ENCODE measurements at places on chromosomes 3 and 15.

- DNase-seq, result no peak
These were observed 44.6 kb upstream of the NEDD4 start for GRCh38 chr15:56038015-56038414.

- no peak for DNase-seq
These were observed 3.0 kb downstream of the MEIS2 start for GRCh38 chr15:37097144-37097919.

- no peak for DNase-seq
These were observed 48.9 kb upstream of the TCF12 start for GRCh38 chr15:56869573-56869972.

DNA sequence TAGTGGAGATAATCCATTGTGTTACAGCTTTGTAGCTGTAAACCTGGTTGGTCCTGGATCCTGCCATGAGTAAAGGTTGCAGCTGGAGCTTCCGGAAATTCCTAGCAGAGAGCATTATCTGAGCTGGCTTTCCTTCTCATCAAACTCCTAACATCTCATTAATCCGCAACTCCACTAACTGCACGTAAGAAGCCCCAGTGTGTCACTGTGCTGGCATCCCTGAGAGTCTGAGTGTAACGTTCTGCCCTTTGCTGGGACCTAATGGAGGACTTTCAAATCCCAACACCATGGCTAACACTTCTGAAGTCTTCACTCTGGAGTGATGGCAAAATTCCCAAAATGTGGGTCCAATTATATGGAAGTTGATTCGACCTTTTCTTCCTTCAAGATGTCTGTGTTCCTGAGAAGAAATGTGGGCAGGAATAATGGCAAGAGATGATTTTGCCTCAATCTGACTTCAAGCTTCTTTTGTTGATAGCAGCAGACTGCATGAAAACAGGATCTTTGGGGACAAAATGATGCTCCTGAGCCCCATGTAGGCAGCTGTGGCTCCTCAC, 9.6 kb upstream of the TRPM1 start:
- DNase-seq, result no peak

DNA sequence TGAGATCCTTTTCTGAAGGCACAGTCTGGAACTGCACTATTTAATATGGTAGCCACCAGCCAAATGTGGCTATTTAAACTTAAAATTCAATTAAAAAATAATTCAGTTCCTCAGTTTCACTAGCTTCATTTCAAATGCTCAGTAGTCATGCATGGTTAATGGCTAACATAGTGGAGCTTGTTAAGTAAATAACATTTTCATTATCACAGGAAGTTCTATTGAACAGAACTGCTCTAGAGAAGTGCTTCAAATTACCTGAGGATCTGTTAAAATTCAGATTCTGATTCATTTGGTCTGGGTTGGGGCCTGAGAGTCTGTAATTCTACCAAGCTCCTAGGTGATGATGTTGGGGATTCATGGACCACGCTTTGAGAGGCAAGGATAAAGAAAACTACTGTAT, 109.6 kb upstream of the THRB start:
- no peak for DNase-seq

GRCh38 chr15:37009288-37009687, 91.1 kb downstream of the MEIS2 start:
- DNase-seq, result no peak

DNA sequence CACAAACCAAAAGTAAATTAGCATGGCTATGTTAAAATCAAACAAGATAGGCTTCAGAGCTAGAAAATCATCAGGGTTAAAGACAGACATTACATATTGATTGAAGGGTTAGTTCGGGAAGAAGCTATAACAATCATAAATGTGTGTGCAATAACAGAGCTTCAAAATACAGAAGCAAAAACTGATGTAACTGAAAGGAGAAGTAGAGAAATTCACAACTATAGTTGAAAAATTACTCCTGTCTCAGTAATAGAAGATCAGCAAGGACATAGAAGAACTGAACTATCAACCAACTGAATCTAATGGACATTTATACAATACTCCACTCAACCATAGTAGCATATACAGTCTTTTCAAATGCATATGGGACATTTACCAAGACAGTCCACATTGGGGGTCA, 59.4 kb downstream of the MCTP2 start:
- no peak for DNase-seq

GRCh38 chr3:49661281-49661680, 12.9 kb upstream of the APEH start:
- DNase-seq, result no peak

- no peak for DNase-seq
These were observed 13.0 kb downstream of the ZBED2 start for GRCh38 chr3:111582120-111582474.

GRCh38 chr3:160381470-160381869, 17.6 kb downstream of the IFT80 start:
- DNase-seq, result no peak

- DNase-seq, result no peak
These were observed 553.7 kb upstream of the ARRDC4 start for GRCh38 chr15:97406841-97407240.

DNA sequence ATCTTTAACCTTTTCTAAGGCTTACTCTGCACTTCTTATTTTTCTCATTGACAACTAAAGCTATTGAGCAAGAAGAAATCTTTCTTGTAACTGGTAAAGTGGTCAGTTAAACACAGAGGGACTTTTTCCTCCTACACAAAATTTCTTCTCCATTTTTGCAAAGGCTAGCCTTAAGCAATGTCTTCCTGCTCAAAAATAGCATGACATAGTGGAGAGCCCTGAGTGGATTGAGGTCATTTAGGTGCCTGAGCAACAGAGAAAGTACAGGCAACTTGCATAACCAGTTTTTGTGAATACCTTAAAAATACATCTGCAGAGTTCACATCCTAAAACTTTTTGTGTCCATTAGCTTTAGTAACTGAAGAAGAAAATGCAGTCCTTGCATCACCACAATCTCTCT, 144.7 kb upstream of the TTC14 start:
- no peak for DNase-seq

DNA sequence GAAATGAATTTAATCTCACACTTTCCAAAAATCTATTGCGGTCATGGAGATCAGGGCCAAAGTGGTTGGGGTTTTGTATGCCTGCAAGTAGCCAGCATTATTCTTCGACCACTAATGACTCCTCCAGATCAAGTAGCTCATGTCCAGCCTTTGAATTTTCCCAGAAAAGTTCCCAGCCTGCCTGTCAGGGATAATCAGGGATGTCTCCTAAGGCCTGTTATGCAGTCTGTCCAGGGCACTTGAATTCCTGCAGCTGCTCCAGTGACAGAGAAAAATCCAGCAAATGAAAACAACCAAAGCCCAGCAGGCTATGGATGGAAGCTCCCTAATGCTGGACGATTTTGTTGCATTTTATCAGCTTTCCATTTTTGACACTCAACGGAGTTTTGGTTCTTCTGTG, 215.4 kb downstream of the ADAMTSL3 start:
- DNase-seq, result no peak

- DNase-seq, result no peak
These were observed 34.3 kb downstream of the ZXDC start for GRCh38 chr3:126441256-126441880.

- DNase-seq, result no peak
These were observed 538.1 kb upstream of the TBL1XR1 start for GRCh38 chr3:177735431-177735830.

GRCh38 chr3:40079203-40079846, 230.2 kb upstream of the EIF1B start:
- no peak for DNase-seq

GRCh38 chr3:196216089-196216564, at the start of gene SLC51A:
Gene SLC51A, plus strand, starts transcription at chr3:196216534. Its CDS starts 179 bp downstream, at chr3:196216713.
- no peak for DNase-seq

- no peak for DNase-seq
These were observed 904.3 kb downstream of the NSUN3 start for GRCh38 chr3:94967196-94967595.

GRCh38 chr3:50381383-50381782, 22.1 kb upstream of the TMEM115 start:
- no peak for DNase-seq

DNA sequence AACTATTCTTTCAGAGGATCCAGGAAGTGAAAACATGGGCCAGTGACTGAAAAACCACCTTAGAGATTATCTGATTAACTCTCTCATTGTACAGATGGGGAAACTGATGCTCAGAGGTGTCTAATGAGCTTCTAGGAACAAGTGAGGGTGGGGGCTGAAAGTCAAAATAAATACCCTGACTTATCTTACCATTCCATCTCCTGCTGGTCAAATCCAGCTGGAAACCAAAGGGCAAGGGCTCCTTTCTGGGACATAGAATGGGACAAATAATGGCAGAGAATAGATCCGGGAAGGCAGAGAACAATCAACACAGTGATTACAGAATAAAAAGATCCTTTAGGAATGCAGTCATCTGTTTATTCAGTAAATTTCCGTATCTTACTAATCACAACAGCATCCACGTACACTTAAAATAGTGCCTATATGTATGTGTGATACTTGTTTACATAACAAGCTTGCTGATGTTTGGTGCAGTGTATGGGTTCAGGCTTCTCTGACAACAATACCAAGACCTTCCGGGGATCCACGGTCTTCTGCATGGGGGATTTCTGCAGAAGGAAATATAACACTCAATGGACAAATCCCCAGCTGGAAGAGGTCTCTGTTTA, 173.2 kb downstream of the THSD4 start:
- DNase-seq, result no peak

- DNase-seq, result no peak
These were observed 616.4 kb upstream of the CBLB start for GRCh38 chr3:106485217-106485616.

DNA sequence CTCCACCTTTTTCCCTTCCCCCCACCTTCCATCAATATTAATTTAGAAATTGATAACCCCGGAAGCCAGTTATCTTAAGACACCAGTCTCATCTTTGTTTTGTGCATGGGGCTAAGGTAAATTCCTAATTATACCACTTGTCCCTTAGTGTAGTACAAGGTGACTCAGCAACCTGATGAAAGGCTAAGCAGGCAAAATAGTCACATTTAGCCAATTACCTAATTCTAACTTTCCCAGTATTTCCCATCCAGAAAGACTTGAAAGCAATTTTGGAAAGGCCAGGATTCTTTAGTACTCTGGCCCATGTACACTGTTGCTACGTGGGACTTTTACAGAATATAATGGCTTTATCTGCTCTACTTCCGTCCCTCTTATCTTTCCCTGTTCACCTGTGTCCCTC, 72.6 kb downstream of the SETD5 start:
- no peak for DNase-seq

DNA sequence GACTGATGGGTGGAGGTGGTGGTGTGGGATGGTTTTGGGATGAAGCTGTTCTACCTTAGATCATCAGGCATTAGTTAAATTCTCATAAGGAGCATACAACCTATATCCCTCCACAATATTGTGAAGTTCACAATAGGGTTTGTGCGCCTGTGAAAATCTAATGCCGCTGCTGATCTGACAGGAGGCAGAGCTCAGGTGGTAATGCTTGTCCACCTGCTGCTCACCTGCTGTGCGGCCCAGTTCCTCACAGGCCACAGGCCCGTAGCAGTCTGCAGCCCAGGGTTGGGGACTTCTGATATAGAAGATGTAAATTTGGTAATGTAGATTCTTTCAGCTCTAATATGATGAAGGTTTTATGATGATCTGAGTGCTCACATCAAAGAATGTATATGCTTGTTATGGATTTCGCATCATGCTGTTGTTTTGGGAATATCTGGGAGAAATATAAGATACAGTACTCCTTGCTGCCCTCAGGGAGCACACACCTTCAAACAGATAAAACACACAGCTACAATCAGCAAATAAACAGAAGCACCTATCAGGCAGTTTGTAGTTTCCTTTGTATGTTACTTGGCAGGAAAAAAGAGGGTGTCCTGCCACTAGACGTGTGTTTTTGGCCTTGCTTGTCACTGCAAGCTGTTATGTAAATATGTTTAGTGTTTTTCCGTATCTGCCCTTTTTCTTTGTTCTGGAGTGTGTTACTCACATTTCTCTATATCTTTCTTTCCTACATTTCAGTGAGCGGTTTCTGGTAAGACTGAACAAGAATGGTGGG, 239.1 kb upstream of the MANF start:
- no peak for DNase-seq

DNA sequence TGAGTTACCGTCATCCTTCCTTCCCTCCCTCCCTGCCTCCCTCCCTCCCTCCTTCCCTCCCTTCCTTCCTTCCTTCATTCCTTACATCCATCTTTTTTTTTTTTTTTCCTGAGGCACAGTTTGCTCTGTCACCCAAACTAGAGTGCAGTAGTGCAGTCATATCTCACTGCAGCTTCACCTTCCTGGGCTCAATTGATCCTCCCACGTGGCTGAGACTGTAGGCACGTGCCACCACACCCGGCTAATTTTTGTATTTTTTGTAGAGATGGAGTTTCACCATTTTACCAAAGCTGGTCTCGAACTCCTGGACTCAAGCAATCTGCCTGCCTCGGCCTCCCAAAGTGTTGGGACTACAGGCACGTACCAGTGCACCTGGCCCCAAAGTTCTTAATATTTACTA, 25.8 kb downstream of the USP3 start:
- DNase-seq, result no peak

DNA sequence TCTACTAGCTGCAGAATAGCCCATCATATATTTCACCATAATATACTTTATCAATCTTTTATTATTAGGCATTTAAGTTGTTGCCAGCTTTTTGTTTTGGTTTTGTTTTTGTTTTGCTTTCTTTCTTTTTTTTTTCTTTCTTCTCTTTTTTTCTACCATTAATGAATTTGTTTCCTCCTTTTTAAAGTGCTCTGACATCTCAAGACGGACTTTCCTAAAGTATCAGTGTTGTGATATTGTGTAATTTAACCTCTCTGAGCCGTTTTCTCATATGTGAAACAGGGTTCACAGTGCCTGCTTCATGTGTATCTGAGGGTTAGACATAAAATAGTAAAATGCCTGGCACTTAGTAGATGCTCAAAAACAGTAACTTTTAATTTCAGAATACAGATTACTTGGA, 109.5 kb upstream of the IL12A start:
- DNase-seq, result no peak

GRCh38 chr3:172394692-172395091, 53.6 kb downstream of the GHSR start:
- DNase-seq, result no peak

GRCh38 chr15:40115670-40116093, 7.0 kb upstream of the BMF start:
- peak; percentile 32 for DNase-seq
